ENCODE measurements at places on chromosomes 12 and 14.

- no peak for DNase-seq
Measured at GRCh38 chr14:38874721-38875120, 228.3 kb downstream of the SEC23A start.

DNA sequence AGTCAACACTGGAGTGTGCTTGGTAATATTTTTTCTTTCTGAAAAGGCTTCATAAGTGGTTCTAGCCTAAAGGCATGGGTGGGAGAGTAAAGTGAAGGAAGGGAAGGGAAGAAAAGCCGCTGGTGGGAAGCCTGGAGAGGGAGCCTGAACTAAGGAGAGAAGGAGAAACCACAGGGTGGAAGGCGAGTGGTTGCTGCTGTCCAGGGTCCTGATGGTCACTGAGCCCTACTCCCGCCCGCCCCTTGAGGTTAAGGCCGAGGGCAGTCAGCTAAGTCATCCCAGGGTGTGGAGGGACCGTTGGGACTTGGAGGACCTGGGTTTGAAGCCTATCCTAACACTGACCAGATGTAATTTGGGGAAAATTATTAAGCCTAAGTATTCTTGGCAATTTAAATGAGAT, 189.1 kb downstream of the PIWIL1 start:
- no peak for DNase-seq

DNA sequence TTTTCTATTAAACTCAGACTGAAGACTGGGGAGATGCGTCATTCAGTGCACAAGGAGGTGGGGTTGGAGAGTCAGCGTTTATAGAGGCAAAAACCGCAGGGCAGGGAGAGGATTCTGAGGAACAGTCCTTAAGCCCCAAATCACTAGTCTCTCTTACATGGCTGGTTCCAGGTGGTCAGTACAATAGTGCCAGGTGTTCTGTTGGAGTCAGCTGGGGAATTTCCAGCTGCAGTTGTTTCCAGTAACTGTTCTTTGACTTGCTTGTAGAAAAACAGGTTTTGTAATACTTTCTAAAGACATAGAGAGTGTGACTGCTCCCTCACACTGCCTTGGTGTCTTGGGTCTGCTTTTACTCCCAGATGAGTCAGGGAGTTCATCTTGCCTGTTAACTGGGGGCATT, 192.2 kb downstream of the TMTC3 start:
- no peak for DNase-seq

GRCh38 chr12:51429700-51430099, 5.1 kb downstream of the SLC4A8 start:
- DNase-seq = no peak

DNA sequence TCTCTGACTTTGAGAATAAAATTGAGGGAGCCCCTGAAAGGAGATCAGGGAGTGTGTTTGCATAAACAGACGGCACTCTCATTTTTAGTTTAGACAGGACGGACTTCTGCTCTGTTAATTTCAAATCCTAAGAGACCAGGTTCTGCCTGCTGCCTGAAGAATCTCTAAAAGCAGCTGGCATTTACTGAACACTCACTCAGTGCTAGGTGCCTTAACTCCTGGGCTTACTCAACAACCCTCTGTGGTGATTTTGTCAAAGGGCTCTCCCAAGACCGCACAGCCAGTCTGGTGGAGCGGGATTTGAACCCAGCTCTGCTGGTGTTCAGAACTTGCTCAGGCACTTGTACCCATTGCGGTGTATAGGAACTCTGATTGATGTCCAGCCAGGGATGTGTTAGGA, 2.2 kb downstream of the ORAI1 start:
- no peak for DNase-seq

DNA sequence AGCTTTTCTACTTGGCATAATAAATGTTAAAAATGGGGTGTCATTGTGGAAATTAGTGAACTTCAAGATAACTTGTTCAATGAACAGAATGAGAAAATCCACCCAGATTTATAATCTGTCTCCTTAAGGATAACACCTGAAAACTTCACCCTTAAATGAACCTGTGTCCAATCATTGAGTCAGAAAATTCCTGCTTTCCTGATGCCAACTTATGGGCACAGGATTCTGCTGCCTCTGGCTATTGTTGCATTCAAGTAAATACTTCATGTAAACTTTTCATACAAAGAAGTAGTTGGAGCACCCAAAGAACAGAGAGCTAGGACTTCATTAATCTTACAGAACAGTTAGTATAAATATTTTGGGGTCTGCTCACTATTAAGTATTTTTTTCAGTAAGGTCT, 98.9 kb upstream of the PLEKHA5 start:
- no peak for DNase-seq

GRCh38 chr12:58961906-58962305, 41.6 kb upstream of the LRIG3 start:
- DNase-seq = no peak

DNA sequence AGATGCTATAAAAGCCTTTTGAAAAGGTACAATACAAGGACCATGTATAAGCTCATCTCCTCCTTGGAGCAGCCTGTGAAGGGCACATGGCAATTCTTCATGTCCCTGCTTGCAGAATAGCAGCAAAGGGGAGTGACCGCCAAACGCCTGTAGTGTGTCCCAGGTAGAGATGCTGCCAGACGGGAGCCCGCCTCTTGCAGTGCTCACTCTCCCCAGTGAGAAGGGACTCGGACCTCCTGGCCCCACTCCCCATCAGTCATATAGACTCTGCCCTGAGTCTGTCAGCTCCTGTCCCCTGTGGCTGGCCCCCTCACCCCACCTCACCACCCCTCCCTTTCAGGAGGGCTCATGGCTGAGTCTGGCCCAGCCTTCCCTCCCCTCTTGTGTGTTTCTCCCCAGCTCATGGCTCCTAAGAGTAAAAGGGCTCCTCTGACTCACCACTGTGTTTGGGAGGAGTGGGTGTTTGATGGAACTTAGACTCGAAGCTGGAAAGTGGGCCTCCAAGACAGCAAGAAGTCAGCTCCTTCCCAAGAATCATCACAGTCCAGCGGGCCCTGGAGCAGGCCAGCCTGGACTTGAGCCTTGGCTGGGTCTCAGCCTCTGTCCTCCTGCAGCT, 40.9 kb downstream of the DEGS2 start:
- no peak for DNase-seq

- DNase-seq = no peak
Measured at GRCh38 chr14:90487031-90487430, 90.2 kb downstream of the CALM1 start.

DNA sequence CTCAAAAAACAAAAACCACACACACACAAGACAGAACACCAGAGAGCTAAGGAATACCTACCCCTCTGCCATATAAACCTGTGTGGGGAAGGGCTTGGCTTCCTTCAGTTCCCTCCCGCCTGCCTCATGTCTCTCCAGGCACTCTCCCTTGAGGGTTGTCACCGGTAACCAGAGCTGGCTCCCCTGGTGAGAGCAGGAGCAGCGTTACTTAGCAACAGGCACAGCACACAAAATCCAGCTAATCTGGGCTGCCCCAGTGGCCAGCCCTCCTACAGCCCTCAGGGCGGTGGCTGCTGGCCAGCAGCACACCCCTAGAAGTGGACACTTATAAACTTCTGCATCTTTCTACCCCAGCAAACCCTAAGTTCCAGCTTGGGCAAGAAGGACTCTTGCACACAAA, 21.6 kb upstream of the NR4A1 start:
- DNase-seq = no peak

DNA sequence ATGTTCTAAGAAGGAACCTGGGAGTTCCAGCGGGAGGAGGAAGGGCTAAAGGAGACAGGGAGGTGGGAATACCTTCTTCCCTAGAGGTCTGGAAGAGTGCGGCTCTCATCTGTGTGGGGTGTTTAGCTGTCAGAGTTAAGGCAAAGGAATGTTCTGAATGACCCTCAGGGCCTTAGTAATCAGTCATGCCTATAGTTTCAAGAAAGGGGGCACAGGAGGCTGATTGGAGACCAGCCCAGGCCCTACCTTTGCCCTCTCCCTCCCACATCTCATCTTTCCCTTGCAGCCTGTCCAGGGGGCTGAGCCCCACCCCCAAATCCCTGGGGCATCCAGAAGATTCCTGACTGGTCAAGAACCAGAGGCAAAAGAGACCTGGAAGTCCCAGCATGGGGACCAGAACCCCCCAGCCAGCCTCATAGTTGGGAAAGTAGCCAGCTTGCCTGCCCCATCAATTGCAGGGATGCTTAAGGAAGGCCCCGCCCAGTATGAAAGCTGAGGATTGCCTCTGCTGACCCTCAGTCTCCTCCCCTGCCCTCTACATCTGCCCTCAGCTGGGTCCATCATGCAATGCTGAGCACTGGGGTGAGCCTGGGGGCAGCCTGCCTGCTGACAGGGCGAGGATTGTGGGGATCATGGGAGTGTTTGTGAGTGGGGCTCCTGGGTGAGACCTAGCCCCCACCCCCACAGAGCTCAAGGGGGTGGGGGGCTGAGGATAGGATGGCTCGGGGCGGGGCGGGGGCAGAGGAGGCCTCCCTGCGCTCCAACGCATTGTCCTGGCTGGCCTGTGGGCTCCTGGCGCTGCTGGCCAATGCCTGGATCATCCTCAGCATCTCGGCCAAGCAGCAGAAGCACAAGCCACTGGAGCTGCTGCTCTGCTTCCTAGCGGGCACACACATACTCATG, 1.8 kb downstream of the GPR162 start:
- DNase-seq = no peak

- no peak for DNase-seq
Measured at GRCh38 chr14:104513641-104514046, 65.9 kb upstream of the C14orf180 start.

GRCh38 chr12:124073356-124074035, 100.5 kb downstream of the ZNF664 start:
- DNase-seq = no peak

DNA sequence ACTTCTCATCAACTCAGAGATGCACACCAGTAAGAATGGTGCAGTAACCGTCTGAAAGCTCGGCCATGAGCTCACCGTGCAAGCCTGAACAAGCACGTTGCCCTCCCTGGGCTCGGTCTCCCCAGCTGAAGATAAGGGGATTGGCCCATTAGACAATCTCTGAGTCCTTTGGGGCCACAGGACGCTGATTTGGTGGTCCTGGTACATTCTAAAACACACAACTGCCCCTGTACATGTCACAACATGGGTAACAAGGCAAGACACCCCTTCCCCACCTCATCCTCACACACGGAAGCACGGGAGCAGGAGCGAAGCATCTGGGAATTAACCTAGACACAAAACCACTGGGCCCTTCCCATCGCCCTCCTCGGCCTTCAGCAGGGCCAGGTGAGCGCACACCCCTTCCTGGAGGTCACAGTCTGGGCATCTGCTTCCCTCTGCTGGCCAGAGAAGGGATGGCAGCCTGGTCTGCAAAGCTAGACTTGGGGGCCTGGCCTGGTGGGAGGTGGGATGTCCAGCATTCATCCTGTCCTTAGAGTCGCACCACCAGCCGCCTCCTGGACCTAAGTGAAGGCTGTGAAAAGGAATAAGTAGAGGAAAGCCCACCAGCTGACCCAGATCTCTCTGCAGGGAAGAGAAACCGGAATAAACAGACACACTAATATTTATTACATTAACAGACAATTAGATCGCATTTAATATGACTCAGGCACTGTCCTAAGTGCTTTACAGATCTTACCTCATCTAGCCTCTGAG, 18.9 kb upstream of the SMUG1 start:
- peak; percentile 80 for DNase-seq

GRCh38 chr12:93877446-93877845, 200.3 kb downstream of the CRADD start:
- no peak for DNase-seq

GRCh38 chr14:92649066-92649465, 99.4 kb downstream of the LGMN start:
- no peak for DNase-seq

DNA sequence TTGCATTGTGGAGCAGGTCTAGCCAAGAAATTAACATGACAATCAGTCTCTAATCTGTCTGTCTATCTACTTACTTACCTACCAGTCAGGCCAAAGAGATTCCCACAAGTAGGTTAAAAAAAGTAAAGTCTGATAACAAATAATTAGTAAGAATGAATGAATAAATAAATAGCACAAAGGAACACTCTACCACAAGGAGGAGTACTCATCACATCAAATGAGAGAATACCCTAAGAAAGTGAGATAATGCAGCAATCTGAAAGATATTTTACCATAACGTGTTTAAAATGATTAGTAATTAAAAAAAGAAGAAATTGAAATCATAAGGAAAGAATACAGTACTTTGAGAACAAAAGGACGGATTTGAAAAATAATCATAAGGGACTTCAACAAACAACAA, 187.2 kb downstream of the SYNE2 start:
- DNase-seq = no peak
